NCI-H524 (cell line): ENCODE measurements at places on chromosomes 1 and 21.

DNA sequence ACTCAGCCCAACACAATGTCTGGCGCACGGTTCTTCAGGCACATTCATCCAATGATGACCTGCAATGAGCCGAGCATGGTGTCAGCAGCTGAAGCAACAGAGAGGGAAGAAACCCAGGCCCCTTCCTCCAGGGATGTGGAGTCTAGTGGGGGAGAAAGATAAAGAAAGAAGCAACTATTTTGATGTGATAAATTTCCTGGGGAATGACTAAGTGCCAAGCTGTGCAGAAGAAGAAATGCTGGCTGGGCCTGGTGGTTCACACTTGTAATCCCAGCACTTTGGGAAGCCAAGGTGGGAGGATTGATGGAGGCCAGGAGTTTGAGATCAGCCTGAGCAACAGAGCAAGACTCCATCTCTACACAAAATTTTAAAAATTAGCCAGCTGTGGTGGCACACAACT lies 561.8 kb downstream of the KIF26B start:
- DNase-seq, result no peak

- no peak for DNase-seq
Measured at GRCh38 chr1:218674280-218674773, 329.2 kb downstream of the TGFB2 start.

DNA sequence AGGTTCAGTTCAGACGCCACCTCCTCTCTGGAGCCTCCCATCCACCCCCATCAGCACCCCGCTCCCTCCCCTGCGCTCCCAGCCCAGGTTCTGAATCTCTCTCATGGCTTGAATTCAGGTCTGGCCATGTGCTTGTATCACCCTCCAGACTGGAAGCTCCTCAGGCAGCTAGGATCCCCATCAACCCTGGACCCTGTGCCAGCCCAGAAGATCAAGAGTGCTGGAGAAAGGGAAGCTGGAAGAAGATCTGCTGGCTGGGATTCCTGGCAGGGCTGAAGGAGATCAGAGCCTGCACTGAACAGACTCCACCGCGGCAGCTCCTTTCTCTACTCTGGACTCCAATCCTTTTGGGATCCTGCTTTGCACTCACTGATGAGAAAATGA lies 11.7 kb upstream of the TINAGL1 start:
- DNase-seq, result no peak

GRCh38 chr21:42057851-42058437 lies 13.2 kb upstream of the UMODL1 start:
- DNase-seq, result no peak

- DNase-seq, result no peak
Measured at GRCh38 chr1:204380293-204380831, 20.6 kb upstream of the PLEKHA6 start.

DNA sequence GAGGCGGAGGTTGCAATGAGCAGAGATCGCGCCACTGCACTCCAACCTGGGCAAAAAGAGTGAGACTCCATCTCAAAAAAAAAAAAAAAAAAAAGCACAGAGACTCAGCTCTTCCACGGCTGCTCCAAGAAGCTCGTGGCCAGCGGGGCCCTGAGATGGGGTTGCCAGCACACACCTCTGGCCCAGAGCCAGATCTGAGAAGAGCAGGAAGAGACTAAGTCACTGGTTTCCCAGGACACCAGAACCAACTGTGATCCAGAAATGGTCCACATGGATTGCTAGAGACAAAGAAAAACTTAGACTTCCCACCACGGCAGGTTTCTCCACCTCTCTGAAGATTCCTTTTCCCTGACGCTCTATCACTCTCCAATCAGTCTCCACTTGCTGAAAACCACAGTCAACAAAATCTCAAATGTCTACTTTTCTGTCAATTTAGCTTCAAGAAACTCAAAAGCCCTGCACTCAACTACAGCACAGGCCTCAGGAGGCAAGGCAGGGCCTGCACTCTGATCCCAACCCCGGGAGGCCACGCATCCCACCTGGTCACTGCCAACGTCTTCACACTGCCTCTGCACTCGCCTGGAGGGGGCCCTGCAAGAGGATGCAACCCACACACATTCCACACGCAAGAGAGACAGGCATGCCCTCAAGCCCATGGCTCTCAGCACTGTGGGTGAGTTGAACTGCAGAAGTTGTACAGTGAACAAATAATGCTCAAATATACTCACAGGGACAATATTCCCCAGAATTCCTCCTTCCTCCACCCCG lies 79.0 kb downstream of the NPHP4 start:
- DNase-seq, result no peak

DNA sequence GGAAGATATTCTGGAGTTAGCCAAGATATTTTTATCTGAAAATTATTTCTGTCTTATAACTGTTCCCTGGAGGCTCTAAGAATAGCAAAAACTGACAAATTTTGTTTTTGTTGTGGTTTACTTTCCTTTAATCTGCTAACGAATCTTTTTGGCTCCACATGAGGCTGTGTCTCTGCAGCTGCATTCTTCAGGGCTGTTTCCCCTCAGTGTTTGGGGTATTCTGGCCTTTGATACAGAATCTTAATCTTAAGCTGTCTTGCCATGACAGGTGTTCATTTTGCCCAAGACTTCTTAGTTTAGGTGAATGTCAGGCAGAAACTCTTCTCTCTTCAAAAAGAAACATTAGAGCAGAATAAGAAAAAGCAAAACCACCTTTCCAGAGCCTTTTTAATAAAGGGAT lies 83.8 kb downstream of the GABPA start:
- DNase-seq, result no peak

DNA sequence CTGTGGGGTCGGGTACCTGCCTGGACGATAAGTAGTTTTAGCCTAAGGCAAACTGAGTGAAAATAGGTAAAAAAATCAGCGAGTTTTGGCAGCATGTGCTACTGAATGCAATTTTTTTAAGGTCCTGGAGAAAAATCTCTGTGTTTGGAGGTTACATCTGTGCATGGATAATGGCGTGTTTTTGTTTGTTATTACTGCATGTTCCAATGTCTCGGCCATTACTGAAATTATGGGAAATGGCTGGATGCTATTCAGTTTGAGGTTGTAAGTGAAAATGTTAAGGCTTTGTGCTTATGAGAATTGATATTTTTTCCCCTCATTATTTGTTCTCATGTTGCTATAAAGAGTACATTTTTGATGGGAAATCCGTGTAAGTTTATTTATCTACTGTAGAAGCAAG lies 441.7 kb downstream of the PRDM2 start:
- DNase-seq, result no peak

DNA sequence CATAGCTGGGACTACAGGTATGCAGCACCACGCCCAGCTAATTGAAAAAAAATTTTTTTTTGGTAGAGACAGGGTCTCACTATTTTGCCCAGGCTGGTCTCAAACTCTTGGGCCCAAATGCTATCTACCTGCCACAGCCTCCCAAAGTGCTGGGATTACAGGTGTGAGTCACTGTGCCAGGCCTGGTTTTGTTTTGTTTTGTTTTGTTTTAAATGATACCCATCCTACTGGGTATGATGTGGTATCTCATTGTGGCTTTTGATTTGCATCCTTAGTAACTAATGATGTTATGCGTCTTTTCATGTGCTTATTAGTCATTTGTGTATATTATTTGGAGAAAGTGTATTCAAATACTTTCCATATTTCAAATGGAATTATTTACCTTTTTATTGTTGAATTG lies 142.3 kb downstream of the VPS13D start:
- DNase-seq, result no peak
